ENCODE measurements at places on chromosomes 5 and 9.

GRCh38 chr5:77197840-77198554 lies 12.5 kb upstream of the PDE8B start:
- no peak for DNase-seq

GRCh38 chr9:15306068-15306756 lies 804 bp downstream of the TTC39B start:
- DNase-seq, result peak; percentile 66

DNA sequence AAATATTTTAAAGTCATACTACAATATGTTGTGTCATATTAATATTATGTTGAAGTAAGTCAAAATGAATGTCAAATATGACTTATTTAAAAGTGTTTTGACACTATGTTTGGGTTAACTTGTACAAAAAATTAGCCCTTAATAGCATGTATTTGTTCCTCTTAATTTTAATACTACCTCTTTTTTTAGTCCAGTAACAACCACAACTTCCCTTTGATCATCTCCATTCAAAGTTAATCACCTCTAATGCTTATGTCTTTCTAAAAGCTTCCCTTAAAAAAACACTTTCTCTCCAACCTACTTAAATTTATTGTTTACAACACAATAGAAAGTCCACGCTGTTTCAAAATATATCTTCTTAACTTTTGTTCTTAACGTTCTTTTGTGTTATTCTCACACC lies 9.6 kb downstream of the SLCO4C1 start:
- DNase-seq, result no peak

- no peak for DNase-seq
Observed at GRCh38 chr5:21646469-21646868, 1206.7 kb downstream of the CDH12 start.

GRCh38 chr5:146399481-146399880 lies 47.7 kb upstream of the TCERG1 start:
- no peak for DNase-seq

All from activated T-cell treated with anti-CD3 and anti-CD28 coated beads, Interleukin-2, amount 50 U/mL, for 24 hours (primary cell).